ENCODE measurements at places on chromosomes 6 and 20.

DNA sequence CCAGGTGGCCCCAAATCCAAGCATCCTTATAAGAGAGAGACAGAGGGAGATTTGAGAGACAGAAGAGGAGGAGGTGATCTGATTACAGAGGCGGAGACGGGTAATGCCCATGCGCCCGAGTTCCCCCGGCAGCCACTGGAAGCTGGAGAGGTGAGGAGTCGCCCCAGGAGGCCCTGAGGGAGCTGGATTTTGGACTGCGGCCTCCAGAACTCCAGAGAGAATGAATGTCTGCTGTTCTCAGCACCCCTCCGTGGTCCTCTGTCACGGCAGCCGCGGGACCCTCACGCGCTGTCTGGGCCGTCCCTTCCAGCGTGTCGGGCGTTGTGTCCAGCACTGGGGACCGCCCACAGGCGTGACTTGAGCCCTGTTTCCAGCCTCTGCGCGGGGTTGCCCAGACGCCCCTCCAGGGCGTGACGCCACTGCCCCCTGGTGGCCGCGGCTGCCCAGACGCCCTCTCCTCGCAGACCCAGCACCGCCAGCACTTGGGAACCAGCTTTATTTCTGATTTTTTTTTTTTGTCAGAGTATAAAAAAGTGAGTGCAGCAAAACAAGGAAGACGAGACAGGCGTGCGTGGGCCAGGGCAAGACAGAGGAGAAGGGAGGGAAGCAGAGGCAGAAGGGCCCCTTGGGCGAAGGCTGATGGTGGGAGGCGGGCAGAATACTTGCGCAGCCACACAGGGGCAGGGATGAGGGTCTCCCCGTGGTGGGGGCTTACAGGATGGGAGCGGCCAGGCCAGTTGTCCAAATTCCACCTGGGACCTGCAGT is 4.1 kb upstream of the ZNF512B start:
- DNase-seq = peak; percentile 72

GRCh38 chr6:44804016-44804415 is 416.5 kb downstream of the CDC5L start:
- DNase-seq = no peak

DNA sequence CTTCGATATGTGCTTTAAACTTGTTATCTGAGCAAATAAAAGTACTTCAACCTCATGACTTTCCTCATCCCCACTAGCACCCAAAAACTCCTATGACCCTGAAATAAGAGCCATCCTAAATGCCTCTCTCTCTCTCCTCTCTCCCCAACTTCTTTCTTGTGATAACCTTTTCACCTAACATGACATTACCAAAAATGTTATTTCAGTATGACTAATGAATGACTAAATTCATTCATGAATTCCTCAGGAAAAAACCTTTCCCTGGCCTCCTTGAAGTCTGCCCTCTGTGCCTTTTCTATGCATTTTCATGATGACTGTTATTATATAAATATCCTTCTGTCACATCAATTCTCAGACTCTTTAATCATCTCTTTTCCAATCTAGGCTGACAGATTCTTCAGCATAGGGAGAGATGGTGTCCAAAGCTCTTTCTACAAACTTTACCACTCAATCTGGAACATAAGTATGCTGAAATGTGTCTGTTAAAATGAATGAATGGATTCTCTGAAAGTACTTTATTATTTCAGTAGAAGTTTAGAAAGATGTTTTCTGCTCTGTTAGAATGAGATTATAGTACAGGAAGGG is 114.3 kb upstream of the GGTLC1 start:
- DNase-seq = no peak

- no peak for DNase-seq
These were observed 86.4 kb upstream of the NOX3 start for GRCh38 chr6:155542036-155542435.

DNA sequence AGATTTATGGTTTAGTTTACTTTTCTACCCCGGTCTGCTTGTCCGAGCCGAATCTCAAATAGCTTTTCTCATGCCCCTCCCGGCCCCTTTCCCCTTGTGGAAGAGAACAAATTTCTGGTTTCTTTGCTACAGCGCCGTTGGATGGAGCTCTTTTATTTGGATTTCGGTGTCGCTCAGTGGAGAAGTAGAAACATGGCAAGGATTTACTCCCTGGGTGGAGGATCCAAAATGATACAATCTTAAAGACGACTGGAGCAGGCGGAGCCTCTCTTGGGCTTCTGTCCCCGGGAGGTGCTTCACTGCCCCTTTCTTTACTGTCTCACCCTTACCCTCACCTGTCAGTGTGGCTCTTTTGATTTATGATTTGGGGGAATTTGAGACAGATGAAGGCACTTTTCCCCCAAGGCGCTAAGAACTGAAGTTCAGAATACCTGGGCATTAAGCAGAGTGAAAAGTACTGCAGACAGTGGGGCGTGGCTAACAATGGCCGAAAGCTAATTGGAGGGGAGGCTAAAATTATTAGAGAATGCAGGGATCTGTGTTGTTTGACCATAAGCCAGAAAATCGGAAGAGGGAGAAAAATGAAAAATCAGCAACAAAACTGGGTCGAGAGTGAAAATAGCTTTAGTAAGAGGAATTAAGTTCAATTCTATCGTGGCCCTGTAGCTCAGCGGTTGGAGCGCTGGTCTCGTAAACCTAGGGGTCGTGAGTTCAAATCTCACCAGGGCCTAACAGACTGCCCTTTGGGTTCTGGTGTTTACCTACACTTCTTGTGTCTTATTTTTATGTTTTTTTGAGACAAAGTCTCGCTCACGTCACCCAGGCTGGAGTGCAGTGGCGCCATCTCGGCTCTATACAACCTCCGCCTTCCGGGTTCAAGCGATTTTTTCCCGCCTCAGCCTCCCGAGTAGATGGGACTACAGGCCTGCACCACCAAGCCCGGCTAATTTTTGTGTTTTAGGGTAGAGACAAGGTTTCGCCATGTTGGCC is 145.1 kb upstream of the ZNF184 start:
- DNase-seq = no peak

- no peak for DNase-seq
These were observed 20.7 kb upstream of the UTRN start for GRCh38 chr6:144264270-144265060.
